ENCODE measurements at places on chromosomes 7 and 10.
A peak's percentile ranks its signal among the peaks of the same experiment; 100 is the strongest.

- no peak for DNase-seq
Measured at GRCh38 chr10:8150401-8150905, 96.0 kb downstream of the GATA3 start.

- DNase-seq, result no peak
Measured at GRCh38 chr7:15678653-15679052, 7.8 kb downstream of the MEOX2 start.

DNA sequence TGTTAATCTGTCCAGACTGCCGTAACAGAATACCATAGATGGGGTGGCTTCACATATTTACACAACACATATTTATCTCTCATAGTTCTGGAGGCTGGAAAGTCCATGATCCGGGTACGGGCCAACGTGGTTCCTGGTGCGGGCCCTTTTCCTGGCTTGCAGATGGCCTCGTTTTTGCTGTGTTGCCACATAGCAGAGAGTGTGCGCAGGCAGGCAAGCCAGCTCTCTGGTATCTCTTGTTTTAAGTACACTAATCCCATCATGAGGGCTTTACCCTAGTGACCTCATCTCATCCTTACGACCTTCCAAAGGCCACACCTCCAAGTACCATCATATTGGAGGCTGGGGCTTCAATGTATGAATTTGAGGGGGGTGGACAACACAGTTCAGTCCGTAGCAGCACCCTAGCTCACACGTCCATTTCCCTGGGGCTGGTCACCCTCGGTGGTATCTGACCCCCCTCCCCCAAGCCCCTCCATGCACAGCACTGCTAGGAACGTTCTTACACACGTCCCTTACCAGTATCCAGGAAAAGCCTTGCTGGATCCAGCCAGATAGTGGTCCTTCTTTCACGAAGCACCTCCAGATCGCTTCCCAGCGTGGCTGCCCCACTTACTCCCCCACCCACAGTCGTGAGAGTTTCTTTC lies 21.5 kb downstream of the CUX1 start:
- peak; percentile 68 for DNase-seq

- no peak for DNase-seq
Measured at GRCh38 chr10:80275756-80276155, 13.7 kb downstream of the MAT1A start.

DNA sequence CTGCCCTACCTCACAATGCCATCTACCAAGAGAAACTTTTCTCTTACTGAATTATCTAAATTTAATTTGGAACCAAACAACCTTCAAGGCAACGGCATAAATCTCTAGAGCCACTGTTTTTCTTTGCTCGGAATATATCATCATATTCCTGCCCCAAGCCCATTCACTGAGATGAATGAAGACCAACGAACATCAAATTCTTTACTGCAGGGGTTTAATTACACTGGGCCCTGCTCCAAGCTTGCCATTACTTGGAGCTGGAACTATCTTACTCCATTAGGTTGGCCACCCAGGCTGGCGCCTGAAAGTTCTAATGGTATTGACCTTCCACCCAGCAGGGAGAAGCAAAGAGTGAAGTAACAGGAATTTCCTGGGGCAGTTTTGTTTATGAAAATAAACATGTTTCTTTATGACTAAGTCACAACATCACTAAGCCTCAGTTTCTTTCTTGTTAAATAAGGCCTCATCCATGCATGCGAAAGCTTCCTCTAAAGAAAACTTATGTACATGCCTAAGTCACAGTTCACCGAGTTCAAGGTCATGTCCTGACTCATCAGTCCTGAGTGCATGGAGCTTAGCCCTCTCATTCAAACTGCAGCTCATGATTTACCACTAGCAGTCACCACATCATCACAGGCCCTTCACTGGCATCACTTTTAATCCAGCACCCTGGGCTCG lies 42.1 kb upstream of the ANAPC16 start:
- DNase-seq, result no peak

DNA sequence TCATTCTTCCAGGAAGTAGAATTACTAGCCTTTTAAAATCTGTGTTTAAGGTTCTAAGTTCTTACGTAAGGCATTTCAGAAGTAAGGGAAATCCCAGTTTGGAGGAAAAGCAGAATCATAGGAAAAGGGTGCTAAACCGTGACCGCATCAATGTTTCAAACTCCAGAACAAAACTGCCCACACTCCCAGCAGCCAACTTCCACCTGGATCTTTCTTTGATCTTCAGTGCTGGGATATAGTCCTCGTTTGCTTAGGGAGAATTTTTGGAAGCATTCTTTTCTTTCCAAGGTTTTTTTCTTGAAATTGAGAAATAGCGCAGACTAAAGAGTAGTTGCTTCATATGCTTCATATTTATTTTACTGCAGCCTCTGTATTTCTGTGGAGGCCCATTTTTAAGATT lies 8.9 kb downstream of the PROSER2 start:
- no peak for DNase-seq

- no peak for DNase-seq
Measured at GRCh38 chr7:28621369-28621841, 209.1 kb downstream of the CREB5 start.

DNA sequence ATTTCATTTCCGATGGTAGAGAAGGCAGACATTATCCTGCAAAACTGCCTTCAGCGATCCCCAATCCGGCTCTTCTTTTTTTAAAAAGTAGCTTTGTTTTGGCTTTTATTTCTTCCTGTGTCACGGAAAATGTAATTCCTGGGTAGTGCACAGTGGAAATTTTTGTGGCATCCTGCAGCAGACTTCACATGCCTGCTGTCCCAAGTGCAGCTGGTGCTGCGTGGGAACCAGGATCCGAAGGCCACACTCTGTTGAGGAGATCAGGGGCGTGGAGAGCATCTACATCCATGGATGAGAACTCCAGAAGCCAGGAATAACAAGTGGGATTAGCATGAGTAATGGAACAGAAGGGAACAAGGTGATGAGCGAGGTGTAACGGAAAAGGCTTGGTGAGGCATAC lies 4.6 kb downstream of the VWA2 start:
- no peak for DNase-seq

- no peak for DNase-seq
Measured at GRCh38 chr10:112215342-112215774, 31.8 kb upstream of the GPAM start.

Data from posterior vena cava (tissue), 2 donors.